ENCODE measurements at places on chromosomes 5 and 9. TPM values are rescaled to one million over a fixed set of nuclear protein-coding genes. Genes with fewer than 3 reads are reported as not detected.

DNA sequence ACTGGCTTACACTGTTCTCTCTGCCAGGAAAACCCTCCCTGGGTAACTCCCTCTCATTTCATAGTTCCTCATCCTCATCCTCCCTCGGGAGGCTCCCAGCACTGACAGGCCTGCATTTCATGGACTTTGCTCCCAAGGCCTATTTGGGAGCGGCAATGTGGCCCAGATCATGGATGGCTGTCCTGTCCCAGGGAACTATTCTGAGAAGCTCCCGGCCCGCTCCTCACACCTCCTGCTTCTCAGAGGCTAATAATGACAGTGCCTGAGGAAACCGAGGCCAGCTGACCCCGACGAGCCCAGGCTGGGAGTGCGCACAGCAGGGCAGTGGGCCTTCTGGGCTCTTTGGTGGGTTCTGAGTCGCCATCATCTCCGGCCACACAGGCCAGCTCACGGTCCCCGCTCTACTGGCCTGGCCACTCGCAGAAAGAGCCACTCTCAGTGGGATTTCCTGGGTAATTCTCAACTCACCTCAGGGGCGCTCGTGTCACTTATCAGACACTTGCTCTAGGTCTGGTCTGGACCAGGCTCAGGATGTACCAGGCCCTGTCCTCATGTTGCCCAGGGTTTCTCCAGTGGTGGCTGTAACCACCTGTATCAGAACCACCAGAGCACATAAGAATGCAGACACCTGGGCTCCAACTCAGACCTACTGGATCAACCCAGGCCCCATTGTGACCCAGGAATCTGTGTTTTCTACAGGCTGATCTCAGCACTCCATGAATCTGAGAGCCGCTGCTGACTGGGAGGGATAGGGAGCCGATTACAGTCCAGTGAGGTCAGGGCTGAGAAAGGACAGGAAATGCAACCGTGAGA, 2.0 kb upstream of the DOLPP1 start:
- H3K27ac ChIP-seq: no peak overlapping the region
- DNase-seq: no peak
- no peaks in the 10 kb centered on the region for H3K4me1 ChIP-seq
- H3K4me3 ChIP-seq: no peak overlapping the region
- no peaks in the 10 kb centered on the region for H3K27me3 ChIP-seq

GRCh38 chr9:7536310-7536939, 263.2 kb downstream of the DMAC1 start:
- H3K27me3 ChIP-seq: no peaks in the 10 kb centered on the region
- H3K27ac ChIP-seq: no peak overlapping the region
- H3K4me1 ChIP-seq: no peaks in the 10 kb centered on the region
- no peak for DNase-seq
- H3K36me3 ChIP-seq: no peaks in the 10 kb centered on the region
- no peak overlapping the region for H3K4me3 ChIP-seq

GRCh38 chr5:157214861-157215513, 34.3 kb downstream of the ITK start:
- no peak overlapping the region for H3K4me3 ChIP-seq
- H3K36me3 ChIP-seq: no peaks in the 10 kb centered on the region
- no peak overlapping the region for H3K27ac ChIP-seq
- no peaks in the 10 kb centered on the region for H3K27me3 ChIP-seq
- no peaks in the 10 kb centered on the region for H3K4me1 ChIP-seq

Gene ENHO
- total RNA-seq: 0.22 TPM

Gene IFNA6
- total RNA-seq: not detected

Gene C9
- 4.5 TPM for total RNA-seq

DNA sequence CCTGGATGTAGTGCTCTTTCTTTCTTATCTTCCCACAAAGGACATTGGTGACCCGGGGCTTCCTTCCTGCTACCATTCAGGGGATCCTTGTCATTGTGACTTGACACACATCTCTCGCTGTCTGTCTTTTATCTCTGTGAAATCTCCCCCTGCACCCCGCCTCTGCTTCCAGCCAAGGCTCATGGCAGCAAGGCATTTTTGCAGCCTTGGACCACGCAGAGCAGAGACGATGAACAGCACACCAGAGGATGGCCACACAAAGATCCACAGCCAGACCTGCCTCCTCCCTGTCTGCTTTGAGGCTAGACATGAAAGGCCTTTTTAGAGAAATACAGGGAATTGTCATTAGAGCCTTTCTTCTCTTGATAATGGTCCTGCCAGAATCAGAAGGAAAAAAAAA, 549.1 kb downstream of the CDK5RAP2 start:
- H3K4me3 ChIP-seq: no peak overlapping the region
- no peak overlapping the region for H3K27ac ChIP-seq
- DNase-seq: no peak
- no peaks in the 10 kb centered on the region for H3K4me1 ChIP-seq

GRCh38 chr5:90843443-90843842, 284.8 kb downstream of the ADGRV1 start:
- H3K4me3 ChIP-seq: no peak overlapping the region
- no peaks in the 10 kb centered on the region for H3K4me1 ChIP-seq
- H3K27ac ChIP-seq: no peak overlapping the region
- DNase-seq: no peak
- H3K36me3 ChIP-seq: no peaks in the 10 kb centered on the region

GRCh38 chr5:92560698-92561401, 1020.2 kb downstream of the NR2F1-AS1 start:
- H3K27me3 ChIP-seq: no peaks in the 10 kb centered on the region
- H3K36me3 ChIP-seq: no peaks in the 10 kb centered on the region
- H3K4me1 ChIP-seq: no peaks in the 10 kb centered on the region

Gene NEURL1B
- total RNA-seq: 42.6 TPM

- peak; percentile 71 for DNase-seq
- no peak overlapping the region for H3K27ac ChIP-seq
- no peaks in the 10 kb centered on the region for H3K36me3 ChIP-seq
- no peaks in the 10 kb centered on the region for H3K27me3 ChIP-seq
- H3K4me3 ChIP-seq: no peak overlapping the region
Measured at GRCh38 chr5:103475629-103476240, 86.9 kb downstream of the NUDT12 start.

GRCh38 chr5:147216552-147217154, 18.2 kb upstream of the STK32A start:
- H3K27me3 ChIP-seq: no peaks in the 10 kb centered on the region
- no peak overlapping the region for H3K27ac ChIP-seq
- no peak overlapping the region for H3K4me3 ChIP-seq

DNA sequence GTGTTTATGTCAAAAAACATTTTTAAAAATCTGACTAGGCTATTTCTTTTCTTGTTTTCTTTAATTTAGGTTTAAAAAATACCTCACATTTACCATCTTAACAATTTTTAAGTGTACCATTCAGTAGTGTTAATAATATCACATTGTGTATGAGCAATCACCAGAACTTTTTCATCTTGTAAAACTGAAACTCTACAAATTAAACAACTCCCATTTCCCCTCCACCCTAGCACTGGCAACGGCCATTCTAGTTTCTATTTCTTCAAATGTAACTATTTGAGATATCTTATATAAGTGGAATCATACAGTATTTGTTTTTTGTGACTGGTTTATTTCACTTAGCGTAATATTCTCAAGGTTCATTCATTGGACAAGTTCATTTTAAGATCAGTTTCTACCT, 27.7 kb downstream of the PLCXD3 start:
- no peak overlapping the region for H3K27ac ChIP-seq
- no peaks in the 10 kb centered on the region for H3K4me1 ChIP-seq
- H3K4me3 ChIP-seq: no peak overlapping the region
- DNase-seq: no peak
- no peaks in the 10 kb centered on the region for H3K36me3 ChIP-seq
- no peaks in the 10 kb centered on the region for H3K27me3 ChIP-seq

DNA sequence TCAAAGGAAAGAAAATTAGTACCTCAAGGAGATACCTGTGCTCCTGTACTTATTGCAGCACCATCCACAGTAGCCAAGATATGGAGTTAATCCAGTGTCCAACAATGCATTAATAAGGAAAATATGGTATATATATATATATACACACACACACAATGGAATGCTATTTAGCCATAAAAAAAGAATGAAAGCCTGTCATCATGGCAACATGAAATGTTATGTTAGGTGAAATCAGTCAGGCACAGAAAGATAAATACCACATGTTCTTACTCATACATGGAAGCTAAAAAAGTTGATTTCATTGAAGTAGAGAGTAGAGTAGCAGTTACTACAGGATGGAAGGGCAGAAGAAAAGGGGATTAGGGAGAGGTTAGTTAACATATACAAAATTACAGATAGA, 601.5 kb downstream of the ANXA1 start:
- H3K27me3 ChIP-seq: no peaks in the 10 kb centered on the region
- no peak overlapping the region for H3K4me3 ChIP-seq
- no peaks in the 10 kb centered on the region for H3K4me1 ChIP-seq
- H3K27ac ChIP-seq: no peak overlapping the region

Gene LURAP1L
- 11.1 TPM for total RNA-seq

DNA sequence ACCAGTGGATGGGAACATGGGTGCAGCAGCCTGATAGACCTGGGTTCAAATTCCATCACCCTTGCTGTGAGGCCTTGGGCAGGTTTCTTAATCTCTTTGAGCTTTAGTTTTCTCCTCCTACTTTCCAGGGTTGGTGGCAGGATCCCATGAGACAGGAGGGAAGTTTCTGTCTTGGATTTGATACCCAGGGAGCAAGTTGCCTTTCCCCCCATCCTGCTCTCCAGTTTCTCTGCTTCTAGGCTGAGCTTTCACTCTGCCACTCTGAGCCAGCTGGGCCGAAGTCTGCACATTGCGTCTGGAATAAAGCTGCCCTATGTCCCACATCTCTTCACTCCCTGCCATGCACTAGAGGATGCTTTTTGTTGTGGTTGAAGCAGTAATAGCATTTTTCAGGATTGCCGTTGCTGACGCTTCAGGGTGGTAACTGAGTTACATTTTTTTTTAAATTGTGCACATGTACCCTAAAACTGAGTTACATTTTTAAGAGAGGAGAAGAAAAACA, 40.5 kb upstream of the ANGPTL2 start:
- no peak for DNase-seq
- H3K4me3 ChIP-seq: no peak overlapping the region
- no peaks in the 10 kb centered on the region for H3K27me3 ChIP-seq
- no peaks in the 10 kb centered on the region for H3K36me3 ChIP-seq
- H3K27ac ChIP-seq: no peak overlapping the region

DNA sequence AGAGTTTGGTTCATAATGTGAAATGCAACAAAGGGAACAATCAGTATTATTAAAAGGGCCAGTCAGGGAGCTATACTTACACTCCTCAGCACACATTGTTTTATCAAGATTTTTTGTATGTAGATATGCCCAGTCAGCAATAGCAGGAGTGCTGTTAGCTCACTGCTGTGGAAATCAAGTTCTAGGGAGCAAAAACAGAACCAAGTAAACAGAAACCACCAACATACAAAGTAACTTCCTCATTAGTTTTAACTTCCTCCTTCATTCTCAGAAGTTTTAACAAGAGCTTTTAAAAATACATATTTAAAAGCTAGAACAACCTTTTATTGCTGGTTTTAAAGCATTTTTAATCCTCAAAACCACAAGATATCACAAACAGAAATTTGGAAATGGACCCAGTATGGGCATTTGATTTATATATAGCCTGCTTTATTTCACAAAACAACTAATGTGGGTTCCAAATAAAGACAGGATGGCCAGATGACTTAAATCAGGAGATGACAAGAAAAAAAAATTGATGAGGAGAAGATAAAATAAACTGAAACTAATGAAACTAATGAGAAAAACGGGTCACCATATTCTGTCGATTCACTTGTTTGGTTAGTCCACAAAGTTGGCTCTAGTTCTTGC, 178.5 kb downstream of the ADAMTS12 start:
- no peak for DNase-seq
- H3K27me3 ChIP-seq: no peaks in the 10 kb centered on the region
- no peaks in the 10 kb centered on the region for H3K4me1 ChIP-seq
- H3K27ac ChIP-seq: no peak overlapping the region
- no peaks in the 10 kb centered on the region for H3K36me3 ChIP-seq

GRCh38 chr5:45225571-45226031, 416.9 kb downstream of the MRPS30 start:
- H3K4me1 ChIP-seq: no peaks in the 10 kb centered on the region
- no peaks in the 10 kb centered on the region for H3K36me3 ChIP-seq
- no peaks in the 10 kb centered on the region for H3K27me3 ChIP-seq
- H3K27ac ChIP-seq: no peak overlapping the region

Gene PLCXD3
- total RNA-seq: 11.7 TPM

Gene CLIC3
- total RNA-seq: 4.0 TPM

Gene SPATA31A3
- not detected for total RNA-seq

Gene ITK
- 14.0 TPM for total RNA-seq

GRCh38 chr5:66616520-66617225, 20.5 kb downstream of the MAST4 start:
- H3K4me3 ChIP-seq: no peak overlapping the region

Gene TAF1L
- total RNA-seq: not detected

DNA sequence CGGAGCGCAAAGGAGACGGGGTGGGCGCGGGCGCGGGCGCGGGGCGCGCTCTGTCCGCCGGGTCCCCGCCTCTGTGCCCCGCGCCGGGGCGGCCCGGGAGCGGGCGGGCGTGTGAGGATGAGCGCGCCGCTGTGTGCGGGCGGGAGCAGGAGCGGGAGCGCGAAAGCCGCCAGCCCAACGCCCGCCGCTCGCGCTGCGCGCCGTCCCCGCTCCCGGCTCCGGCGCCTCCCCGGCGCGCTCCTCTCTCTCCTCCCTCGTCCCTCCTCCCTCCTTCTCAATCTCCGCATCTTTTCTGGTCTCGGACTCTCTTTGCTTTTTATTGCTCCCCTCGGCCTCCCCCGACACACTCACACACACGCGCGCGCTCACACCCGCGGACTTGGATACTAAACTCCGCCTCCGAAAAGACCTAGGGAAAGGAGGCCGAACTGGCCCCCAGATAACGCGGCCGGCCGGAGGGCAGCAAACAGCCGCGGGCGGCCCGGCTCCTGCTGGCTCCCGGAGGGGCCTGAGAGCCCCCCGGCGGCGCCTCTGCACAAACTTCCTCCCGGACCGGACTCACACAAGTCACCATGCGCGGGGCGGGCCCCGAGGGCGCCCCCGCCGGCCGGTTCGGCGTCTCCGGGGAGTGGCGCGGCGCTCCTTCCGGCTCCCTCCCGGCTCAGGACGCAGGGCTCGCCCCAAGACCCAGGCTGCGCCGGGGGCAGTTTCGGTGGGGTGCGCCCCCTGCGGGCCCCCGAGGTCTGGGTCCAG, at the start of gene FIBCD1:
FIBCD1 (minus strand) TSS at position 596 of the 753 bp plus-strand sequence. CDS start 640 bp downstream, outside the sequence.
- peaks cover 12% of the 10 kb centered on the region for H3K27me3 ChIP-seq
- no peaks in the 10 kb centered on the region for H3K4me1 ChIP-seq
- no peak within 1 kb of the TSS for H3K27ac ChIP-seq
- peak; percentile 73 for DNase-seq
- no peaks in the 10 kb centered on the region for H3K36me3 ChIP-seq

Gene SLC25A48
- total RNA-seq: 1.7 TPM

Gene CCDC192
- total RNA-seq: not detected

GRCh38 chr9:94802251-94802650, 75.8 kb downstream of the AOPEP start:
- no peak overlapping the region for H3K27ac ChIP-seq
- no peak overlapping the region for H3K4me3 ChIP-seq
- H3K27me3 ChIP-seq: no peaks in the 10 kb centered on the region

GRCh38 chr9:3676766-3677165, 151.0 kb upstream of the RFX3 start:
- H3K27me3 ChIP-seq: no peaks in the 10 kb centered on the region
- no peak overlapping the region for H3K4me3 ChIP-seq
- H3K27ac ChIP-seq: no peak overlapping the region

GRCh38 chr5:131392466-131393095, 128.7 kb downstream of the CDC42SE2 start:
- DNase-seq: no peak
- H3K4me3 ChIP-seq: no peak overlapping the region
- no peaks in the 10 kb centered on the region for H3K36me3 ChIP-seq
- peaks cover 3% of the 10 kb centered on the region for H3K4me1 ChIP-seq

Gene EPB41L4A
- total RNA-seq: 39.0 TPM

Gene PIK3R1
- 138 TPM for total RNA-seq

Data from kidney (tissue), 22 donors.